ENCODE measurements at places on chromosomes 3 and 15.

DNA sequence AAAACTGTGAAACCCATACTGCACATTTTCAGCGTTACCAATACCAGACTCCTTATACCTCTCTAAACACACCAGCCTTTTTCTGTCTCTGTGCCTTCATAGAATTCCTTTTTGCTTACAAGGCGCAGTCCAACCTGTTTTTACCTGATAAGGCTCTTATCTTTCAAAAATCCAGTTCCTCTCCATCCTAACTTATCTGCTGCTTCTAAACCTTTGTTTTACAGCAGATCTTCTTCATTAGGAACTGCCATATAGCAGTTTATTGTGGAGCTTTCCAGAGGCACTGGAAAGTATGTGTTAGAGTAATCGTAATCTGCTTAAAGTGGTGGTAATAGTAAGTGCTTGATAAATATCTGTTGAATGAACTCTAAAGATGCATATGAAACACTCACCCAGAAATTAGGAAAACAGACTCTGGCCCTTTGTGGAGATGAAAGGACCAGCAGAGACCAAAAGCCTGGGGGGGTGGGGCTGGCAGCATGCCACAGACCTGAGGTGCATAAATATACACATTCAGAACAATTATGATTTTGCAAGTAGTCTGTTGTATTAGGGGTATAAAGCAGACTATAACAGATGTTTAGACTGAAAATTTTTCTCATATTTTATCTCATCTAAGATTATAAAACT, 29.3 kb downstream of the PPP2R3A start:
- no peak for DNase-seq

GRCh38 chr15:61649046-61649445, 411.2 kb downstream of the VPS13C start:
- DNase-seq = no peak

- DNase-seq = no peak
Observed at GRCh38 chr3:123930445-123930844, 30.6 kb downstream of the CCDC14 start.

- no peak for DNase-seq
Observed at GRCh38 chr3:196691386-196691785, 20.7 kb downstream of the CEP19 start.

DNA sequence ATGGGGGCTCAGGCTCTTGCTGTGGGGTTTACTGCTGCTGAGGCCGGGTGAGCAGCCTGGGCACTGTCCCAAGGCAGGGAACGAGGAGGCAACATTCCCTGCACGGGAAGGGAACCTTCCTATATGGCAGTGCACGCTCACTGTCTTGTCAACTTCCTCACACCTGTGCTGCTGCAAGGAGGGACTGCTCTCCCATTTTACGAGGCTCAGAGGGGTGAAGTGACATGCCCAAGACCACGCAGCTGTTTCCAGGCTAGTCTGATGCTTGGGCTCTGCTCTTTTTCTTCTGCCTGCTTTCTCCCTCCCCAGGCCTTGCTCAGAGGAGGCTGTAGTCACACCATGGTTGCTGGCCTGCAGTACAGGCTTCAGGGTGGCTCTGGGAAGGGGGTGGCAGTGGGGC, 41.5 kb downstream of the SPSB4 start:
- no peak for DNase-seq

- no peak for DNase-seq
Observed at GRCh38 chr3:157290766-157291165, 130.8 kb upstream of the CCNL1 start.

- no peak for DNase-seq
Observed at GRCh38 chr3:89114841-89115223, 7.4 kb downstream of the EPHA3 start.

- no peak for DNase-seq
Observed at GRCh38 chr3:136753326-136753939, 1.3 kb upstream of the STAG1 start.

- no peak for DNase-seq
Observed at GRCh38 chr3:31829010-31829409, 152.1 kb downstream of the OSBPL10 start.

- no peak for DNase-seq
Observed at GRCh38 chr3:115062412-115062956, 84.6 kb downstream of the ZBTB20 start.

- DNase-seq = no peak
Observed at GRCh38 chr3:152779653-152780052, 55.3 kb upstream of the P2RY1 start.

DNA sequence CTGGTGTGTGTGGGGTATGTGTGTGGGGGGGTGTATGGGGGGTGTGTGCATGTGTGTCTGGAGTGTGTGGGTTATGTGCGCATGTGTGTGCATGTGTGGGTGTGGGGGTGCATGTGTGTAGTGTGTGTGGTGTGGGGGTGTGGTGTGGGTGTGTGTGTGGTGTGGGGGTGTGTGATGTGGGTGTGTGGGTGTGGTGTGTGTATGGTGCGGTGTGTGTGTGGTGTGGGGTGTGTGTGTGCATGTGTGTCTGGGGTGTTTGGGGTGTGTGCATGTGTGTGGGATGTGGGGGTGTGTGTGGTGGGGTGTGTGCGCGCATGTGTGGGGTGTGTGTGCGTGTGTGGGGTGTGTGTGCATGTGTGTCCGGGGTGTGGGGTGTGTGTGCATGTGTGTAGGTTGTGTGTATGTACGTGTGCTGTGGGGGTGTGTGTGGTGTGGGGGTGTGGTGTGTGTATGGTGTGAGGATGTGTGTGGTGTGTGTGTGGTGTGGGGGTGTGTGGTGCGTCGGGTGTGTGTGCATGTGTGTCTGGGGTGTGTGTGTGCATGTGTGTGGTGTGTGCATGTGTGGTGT, 6.2 kb upstream of the OCA2 start:
- no peak for DNase-seq

- no peak for DNase-seq
Observed at GRCh38 chr3:103813955-103814354, 1379.1 kb downstream of the ZPLD1 start.

DNA sequence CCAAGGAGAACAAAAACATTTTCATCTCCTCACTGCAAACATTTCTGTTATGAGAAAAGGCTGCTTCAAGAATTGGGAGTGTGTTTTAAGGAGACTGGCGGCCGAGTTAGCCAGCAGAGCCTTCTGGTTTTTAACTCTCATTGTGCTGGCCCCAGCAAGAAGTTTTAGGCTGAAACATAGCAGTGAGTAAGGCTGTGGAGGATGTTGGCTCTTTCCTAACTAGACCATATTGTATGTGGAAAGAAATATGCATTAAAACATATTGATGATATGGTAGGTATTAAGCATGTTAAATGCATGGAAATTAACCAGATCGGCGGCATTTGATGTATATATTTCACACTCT, 90.7 kb downstream of the TIGIT start:
- DNase-seq = no peak

DNA sequence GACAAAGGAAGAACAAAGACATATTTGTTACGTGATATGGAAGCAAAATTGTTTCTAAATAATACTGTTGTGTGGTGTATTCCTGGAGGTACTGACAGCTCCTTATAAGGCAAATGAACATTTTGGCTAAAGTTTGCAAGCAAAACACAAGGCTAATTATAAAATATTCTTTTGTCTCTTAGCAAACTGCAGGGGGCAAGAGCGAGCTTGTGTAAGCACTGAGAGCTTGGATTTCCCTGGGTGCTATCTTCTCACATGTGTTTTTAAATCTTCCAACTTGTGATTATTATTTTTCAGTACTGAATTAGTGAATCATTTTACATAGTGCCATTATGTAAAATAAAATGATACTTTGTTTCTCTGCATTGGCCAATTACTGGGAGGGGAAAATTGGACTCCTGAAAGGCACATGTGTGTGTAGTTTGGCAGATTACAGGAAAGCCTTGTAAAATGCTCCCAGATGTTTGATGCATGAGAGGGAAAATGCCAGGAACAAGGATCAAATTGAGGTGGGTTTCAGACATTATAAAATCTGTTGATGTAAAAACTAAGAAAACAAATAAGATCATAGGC, 611.5 kb downstream of the AGBL1 start:
- DNase-seq = no peak

DNA sequence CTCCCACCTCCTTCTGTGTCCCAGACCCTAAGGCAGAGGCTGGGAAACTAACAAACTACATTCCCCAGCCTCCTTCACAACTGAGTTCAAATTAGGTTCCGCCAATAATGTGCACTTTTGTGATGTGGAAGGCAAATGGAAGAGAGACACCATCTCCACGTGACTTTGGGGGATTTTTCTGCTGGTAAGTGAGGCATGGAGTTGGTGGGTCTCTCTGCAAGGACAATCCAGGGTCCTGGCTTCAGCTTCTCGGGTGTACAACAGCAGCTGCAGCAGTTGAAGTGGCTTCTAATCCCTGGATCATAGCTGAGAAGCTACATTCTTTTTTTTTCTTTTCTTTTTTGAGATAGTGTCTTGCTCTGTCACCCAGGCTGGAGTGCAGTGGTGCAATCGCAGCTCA, 58.9 kb upstream of the GATA2 start:
- no peak for DNase-seq

DNA sequence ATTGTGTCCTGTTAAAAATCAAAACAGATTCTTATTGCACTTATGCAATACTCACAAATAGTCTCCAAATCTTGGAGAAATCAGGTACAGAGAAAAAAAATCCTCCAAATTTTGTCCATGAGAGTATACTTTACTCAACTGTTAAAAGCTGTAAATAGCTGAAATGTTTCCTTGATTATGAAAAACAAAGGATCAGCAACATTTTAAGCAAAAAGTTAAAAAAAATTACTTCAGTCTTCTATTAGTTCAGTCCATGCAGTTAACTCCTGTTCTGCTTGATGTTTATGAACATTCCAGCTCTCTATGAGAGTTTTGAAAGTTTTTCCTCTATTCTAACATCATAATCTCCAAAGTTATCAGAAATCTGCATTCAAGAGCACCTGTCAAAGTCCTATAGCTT, 22.8 kb upstream of the ZNF80 start:
- DNase-seq = no peak

DNA sequence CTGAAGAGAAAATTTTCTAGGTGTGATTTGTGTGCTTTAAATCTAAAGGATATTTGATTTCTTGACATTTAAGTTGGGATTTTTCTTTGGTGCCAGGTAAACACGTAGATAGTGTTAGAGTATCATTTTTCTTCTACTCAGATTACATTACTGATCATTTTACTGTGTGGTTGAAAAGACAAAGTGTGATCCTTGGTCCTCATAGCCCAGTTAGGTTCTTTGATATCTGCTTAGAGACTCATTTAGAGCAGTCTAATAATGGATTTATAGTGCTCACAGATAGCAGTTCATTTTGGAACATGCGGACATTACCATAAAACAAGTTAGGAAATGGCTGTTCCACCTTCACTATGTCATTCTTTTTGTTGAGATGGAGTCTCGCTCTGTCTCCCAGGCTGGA, 12.4 kb downstream of the ARL8B start:
- DNase-seq = no peak

DNA sequence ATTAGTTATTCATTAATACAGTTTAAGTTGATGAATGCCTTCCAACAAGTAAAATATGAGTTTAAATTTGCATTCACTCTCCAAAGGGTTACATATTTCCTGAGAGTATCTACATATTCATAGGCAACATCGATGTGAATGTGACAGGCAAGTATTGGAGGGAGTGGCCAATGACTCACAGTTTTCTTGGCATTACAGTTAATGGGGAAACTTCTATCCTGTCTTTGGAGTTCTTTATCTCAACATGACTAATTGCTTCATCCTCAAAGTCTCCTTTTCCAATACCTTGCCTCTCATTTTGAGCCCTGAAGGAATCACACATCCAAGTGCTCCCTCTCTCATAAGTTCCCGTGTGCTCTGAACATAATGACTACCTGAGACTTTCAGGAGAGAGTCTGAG, 439.7 kb upstream of the FRG2C start:
- no peak for DNase-seq

DNA sequence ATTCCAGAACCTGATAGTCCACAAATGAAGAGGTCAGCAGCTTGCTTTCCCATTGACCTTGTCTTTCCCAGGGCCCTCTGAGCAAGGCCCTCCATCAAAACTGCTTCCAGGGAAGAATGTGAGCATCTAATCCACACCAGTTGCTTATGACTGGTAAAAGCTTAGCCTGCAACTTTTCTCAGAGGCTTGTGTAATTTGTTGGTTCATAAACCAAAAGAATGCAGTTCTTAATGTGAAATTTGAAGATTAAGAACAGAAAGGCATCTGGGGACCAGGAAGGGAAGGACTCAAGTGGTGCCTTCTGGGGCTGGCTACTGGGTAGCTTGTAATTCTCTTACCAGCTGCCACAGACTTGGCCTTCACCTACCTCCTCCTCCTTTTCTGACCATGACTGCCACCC, 60.9 kb upstream of the EIF1B start:
- no peak for DNase-seq

GRCh38 chr15:93121973-93122910, 33.2 kb upstream of the RGMA start:
- no peak for DNase-seq

GRCh38 chr15:93036951-93037819, 51.8 kb downstream of the RGMA start:
- no peak for DNase-seq

DNA sequence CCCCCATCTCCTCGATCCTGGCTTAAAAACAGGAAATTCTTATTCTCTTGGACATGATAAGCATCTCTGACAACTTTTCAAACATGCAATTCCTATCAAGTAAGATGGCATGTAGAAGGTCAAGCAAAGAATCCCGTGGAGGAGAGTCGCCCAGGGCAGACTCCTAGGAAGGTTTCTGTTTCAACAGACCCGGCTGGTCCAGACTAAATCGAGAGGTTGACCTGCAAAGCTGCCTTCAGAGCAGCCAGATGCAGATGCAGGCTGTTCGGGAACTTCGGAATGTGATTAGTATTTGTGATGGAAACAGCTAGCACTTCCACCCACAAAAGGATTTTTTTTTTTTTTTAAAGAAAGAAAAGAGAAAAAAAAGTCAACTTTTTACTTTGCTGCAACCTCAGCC, 216.8 kb downstream of the NR1D2 start:
- no peak for DNase-seq

GRCh38 chr15:62141643-62142588, 23.2 kb downstream of the C2CD4B start:
- no peak for DNase-seq
